SHP77 treated with DMSO at 0.1 percent for 48 hours (cell line): ENCODE measurements at places on chromosomes 2 and 18.

GRCh38 chr2:46157966-46158310 lies 139.3 kb upstream of the EPAS1 start:
- no peak for DNase-seq

DNA sequence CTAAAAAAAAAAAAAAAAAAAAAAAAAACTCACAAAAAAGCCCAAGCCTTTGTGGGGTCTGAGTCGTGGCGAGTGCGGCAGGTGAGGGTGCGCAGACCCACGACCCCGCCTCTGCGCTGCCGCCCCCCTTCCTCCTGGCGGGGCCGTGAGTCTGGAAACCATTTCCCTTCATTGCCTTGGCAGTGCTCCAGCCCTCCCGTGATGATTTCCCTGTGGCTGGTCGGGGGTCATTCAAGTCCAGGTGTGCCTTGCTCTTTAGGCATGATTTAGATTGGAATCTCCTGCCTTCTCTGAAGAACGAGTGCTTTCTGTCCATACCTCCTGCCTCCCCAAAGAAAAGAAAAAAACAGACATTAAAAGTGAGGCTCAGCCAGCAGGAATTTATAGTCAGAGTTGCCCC lies 161.8 kb downstream of the FAM210A start:
- DNase-seq = peak; percentile 19

DNA sequence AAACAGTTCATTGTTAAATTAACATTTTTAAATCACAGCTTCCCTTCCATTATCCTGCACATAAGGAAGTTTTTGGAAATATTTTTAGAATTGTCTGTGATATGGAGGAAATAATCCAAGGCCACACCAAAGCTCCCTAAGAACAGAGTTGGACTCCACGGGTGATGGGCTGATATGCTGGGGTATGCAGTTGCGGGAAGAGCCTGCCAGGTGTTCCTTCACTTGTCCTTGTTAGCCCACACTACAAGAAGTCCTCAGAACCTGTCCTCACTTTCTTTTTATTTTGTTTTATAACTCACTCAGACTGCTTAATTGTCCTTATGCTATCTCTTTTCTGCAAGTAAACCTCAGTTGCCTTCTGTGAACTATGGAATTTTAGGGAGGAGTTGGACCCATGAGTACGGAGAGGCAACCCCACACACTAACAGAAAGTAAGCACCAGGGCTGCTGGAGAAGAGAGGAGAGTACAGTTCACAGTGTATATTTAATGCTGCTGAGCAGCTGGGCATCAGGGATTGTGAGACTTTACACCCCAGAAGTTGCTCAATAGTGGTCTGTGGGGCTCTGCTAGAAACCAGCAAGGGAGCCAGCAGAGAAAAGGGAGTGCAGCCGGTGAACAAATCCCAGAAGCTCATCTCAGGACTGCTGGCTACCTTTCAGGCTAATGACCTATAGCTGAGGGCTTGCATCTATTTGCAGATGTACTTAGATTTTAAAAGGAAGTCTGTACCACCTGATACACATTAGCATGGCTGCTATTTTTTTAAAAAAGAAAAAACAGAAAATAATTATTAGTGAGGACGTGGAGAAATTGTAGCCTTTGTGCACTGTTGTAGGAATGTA lies 280.1 kb upstream of the STON1 start:
- no peak for DNase-seq

- DNase-seq = no peak
These were observed 1580.0 kb downstream of the LRP1B start for GRCh38 chr2:140550821-140551220.

DNA sequence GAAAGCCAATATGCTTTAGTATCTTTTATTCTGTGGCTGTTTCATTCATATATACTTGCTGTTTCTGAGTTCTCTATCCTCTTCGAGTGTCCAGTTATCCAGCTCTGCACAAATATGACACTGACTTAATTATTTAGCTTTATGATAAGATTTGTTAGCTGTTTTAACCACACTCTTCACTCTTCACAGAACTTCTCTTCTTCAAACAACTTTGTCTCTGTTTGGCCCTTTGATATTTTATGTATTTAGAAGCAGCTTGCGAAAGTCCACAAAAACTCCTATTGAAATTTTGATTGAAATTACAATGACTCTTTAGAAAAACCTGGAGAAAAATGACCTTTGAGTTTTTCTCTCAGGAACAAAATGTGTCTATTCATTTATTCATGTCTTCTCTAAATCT lies 407.0 kb downstream of the CPS1 start:
- no peak for DNase-seq

- DNase-seq = no peak
These were observed 64.5 kb downstream of the DPP4 start for GRCh38 chr2:162009543-162009942.

- no peak for DNase-seq
These were observed 199.2 kb downstream of the CAMKMT start for GRCh38 chr2:44560941-44561340.

DNA sequence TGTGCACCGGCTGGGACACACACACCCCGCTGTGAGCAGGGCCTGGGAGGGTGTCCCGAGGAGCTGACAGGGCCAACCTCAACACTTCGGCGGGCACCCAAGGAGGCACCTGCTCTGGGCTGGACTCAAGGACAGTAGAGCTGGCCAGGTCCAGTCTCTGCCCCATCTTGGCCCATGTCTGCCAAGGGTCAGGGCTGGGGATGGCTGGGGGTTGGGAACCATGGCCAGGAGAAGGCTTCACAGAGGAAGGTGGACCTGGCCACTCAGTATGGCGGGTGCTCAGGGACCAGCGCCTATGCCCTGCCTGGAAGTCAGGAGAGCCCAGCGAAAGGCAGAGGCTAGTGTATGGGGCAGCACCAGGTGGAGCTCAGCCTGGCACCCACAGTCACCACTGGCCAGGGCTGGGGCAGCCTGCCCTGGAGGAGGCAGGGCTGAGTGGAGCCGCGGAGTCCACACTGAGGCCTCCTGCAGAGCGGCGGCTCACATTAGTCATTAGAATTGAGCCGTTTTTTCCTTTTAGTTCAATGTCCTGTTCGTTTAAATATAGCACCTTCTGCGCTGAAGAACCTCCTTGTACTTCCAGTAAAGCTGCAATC lies 4.2 kb downstream of the ERFE start:
- no peak for DNase-seq

- DNase-seq = no peak
These were observed 43.5 kb upstream of the FAHD2A start for GRCh38 chr2:95359031-95359430.

DNA sequence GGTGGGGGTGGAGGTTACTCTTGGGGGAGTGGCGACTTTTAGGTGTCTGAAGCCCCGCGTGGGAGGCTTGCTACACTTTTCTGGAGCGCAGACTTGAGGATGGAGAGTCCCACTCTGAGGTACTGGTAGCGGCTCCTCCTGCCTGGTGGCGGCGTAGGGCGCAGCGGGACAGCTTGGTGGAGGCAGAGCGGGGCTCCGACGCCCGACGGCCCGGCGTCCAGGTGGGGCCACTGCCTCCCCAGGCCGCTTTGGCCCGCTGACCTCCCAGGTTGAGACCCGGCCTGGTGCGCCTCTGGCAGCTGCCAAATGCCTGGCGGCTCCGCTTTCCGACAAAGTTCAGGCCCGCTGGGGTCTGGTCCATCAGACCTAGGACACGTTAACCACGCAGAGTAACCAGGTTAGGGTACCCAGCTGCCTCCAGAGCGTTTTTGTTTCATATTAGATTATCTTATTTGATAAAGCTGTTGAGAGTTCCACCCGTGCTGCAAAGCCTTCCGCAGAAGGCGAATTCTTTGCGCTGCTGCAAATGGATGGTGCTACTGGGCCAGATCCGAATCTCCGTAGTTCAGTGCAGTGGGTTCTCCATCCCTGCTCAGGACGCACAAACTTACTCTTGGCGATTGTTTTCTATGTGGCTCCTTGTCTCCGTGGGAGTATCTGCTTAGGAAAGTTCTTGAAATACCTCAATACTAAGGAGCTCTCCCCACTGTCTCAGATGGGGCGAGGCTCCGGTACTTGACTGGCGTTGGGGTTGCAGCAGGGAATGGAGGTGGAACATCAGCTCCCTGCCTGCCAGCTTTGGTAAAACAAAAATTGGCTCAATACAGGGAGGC lies 405.9 kb downstream of the XIRP2 start:
- no peak for DNase-seq

GRCh38 chr2:143398781-143399180 lies 269.6 kb downstream of the ARHGAP15 start:
- DNase-seq = no peak
